Naive thymus-derived CD4-positive, alpha-beta T cell (primary cell): ENCODE measurements at places on chromosomes 13 and 19.

DNA sequence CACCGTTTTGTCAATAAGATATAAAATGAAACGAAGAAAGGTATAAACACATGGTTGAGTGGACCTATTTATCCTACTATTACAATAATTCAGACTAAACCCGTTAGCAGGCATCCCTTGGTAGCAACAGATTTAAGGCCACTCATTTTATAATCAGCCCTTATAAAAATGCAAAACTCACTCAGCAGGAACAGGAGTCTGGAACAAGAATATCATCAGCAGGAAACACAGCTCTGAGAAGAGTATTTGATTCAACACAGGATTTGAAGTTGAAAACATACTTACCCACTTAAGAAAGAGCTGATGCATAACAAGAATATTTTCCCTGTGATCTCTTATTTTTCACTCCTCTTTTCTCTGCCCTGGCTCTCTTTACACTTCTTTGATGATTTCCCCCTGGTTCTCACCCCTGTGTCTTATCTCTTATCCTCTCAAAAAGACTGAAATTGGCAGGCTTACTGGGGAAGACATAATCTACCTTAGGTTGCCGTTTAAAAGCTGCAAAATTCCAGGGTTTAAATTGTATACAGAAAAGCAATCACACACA lies 1722.7 kb downstream of the SLITRK5 start:
- no peak for DNase-seq

- DNase-seq: no peak
Observed at GRCh38 chr13:58666331-58666730, 1034.8 kb downstream of the PCDH17 start.

GRCh38 chr19:41575998-41576397 lies at the start of gene CEACAM21:
Gene CEACAM21 (plus strand): TSS chr19:41576166. CDS start chr19:41576275, 109 bp downstream.
- DNase-seq: peak; percentile 49

- DNase-seq: no peak
Observed at GRCh38 chr13:45564133-45564776, 51.3 kb downstream of the ERICH6B start.

GRCh38 chr19:14416817-14417231 lies 2.3 kb downstream of the DDX39A start:
- no peak for DNase-seq

- DNase-seq: no peak
Observed at GRCh38 chr13:107124129-107124718, 556.3 kb upstream of the ARGLU1 start.

DNA sequence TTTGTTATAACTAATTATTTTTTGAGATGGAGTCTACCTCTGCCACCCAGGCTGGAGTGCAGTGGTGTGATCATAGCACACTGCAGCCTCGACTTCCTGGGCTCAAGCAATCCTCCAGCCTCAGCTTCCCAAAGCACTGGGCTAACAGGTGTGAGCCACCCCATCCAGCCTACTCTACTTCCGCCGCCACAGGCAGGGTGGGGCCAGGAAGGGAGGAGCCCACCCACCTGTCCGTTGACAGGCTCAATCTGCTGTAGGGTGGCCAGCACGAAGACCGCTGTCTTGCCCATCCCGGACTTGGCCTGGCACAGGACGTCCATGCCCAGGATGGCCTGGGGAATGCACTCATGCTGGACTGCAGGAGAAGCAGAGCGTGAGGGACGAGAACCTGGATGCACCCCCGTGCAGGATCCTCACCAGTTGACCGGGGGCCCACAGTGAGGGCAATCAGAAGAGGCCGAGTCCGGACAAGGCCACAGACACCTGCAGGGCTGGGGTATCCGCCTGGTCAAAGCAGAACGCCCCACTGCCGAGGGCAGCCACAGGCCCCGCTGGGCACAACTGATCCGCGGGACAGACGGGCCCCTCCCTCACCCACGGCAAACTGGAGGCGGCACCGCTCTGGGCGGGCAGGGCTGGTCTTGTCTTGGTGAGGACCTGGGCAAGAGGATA lies 6.7 kb downstream of the DDX39A start:
- DNase-seq: no peak

- DNase-seq: no peak
Observed at GRCh38 chr13:85864963-85865530, 65.8 kb upstream of the SLITRK6 start.
